Posterior cingulate gyrus (tissue), 11 donors: ENCODE measurements at places on chromosomes 16 and 17.

GRCh38 chr17:42286411-42287221 is 1.7 kb upstream of the STAT5A start:
- no peak for DNase-seq

GRCh38 chr17:56648321-56648720 is 54.8 kb downstream of the NOG start:
- no peak for DNase-seq

DNA sequence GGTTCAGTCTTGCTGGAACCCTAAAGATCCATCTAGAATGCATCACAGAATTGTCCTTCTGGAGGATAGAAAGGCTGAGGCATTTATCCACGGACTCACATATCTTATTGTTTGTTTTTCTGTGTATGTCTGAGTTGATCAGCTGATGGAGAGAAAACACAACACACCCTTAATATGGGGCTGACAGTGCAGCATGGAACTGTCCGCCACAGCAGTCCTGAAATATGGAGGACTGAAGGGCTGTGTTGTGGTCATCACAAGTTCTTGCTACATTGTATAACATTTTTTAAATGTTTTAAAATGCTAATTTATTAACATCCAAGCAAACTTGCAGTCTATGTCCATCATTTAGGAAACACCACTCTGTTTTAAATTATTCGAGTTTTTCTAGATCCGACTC is 448.9 kb upstream of the ERCC4 start:
- DNase-seq: no peak

- no peak for DNase-seq
These were observed 39.3 kb downstream of the MYO18A start for GRCh38 chr17:29140631-29141513.

DNA sequence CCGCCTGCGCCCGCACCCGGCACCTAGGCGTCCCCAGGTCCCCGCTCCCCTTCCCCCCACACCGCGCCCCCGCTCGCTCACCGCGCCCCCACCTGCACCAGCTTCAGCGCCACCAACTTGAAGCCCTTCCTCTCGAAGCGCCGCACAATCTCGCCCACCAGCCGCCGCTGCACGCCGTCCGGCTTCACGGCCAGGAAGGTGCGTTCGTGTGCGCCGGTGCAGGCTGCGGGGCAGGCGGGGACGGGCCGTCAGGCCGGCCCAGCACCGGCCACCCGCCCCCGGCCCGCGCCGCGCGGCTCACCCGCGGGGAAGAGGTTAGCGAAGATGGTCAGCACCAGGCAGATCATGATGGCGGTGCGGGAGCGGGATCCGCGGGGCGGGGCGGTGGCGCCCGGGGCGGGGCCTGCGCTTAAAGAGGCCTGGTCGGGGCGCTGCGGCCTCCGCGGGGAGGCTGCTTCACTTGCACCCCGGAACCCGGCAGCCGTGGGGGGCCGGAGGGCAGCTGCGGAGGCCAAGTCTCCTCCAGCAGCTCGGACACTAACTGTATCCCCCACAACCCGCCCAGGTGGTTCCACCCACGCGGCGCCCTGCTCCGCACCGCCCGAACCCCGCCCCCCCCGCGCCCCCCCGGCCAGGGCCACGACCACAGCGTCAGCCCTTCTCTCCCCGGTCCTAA is at the start of gene NME3:
NME3 (minus strand) TSS at position 356 of the 676 bp plus-strand sequence; CDS start at position 347, 9 bp downstream.
- peak; percentile 96 for DNase-seq

- DNase-seq: no peak
These were observed 6.2 kb upstream of the MYOCD start for GRCh38 chr17:12659500-12659899.

- no peak for DNase-seq
These were observed 2.5 kb downstream of the ADAT1 start for GRCh38 chr16:75620326-75621169.

DNA sequence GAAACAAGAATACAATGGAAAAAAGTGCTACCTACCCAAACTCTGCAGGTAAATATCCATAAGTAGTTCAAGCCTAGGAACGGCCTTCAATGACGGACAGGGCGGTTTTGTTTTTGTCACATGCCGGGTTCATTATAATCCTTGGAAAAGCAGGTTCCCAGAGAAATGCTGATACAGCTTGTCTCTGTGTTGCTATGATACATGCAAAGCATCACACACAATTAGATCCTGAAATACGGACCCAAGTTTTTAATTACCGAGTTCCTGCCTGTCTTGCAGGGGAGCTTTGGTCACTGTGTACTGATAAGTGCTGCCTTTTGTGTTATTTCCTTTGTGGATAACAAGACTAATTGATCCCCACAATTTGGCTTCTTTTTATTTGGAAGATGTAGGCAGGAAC is 217.4 kb downstream of the HAPSTR1 start:
- no peak for DNase-seq

DNA sequence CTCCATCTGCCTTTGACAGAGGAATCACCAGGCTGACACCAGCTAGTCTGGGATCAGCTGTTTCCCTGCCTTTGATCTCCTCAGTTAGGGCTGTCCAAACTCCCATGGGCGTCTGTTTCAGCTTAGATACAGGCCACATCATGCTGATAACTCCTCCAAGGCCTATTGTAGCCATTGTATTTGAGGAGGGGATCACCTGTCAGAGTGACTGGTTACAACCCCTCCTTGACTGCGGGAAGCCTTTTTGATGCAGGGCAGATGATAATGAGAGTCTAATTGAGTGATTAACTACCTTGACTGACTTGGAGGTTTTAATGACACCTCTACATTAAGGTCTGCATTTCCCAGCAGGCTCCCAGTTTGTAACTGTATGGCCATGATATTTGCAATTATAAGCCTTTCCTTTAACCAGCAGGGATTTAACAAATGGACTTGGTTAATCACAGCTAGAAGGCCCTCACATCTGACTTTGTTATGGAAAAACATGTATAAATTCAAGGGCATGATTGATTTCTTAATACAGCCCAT is 863.5 kb downstream of the KCNJ2 start:
- no peak for DNase-seq

GRCh38 chr16:66653581-66654350 is 42.8 kb downstream of the CMTM4 start:
- no peak for DNase-seq

DNA sequence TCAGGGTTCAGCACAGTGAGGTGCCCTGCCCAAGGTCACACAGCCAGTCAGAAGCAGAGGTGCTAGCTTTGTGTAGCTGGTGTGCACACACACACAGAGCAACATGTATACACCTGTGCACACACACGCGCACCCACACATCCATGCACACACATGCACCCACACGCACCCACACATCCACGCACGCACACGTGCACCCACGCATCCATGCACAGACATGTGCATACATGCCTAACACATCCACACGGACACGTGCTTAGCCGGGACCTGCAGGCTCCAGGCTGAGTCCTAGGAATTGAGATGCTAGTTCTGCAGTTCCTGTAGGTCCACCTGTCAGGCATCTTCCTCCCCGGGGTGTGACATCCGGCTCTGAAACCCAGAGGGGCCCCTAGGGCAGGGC is 13.0 kb upstream of the DPEP1 start:
- DNase-seq: no peak

DNA sequence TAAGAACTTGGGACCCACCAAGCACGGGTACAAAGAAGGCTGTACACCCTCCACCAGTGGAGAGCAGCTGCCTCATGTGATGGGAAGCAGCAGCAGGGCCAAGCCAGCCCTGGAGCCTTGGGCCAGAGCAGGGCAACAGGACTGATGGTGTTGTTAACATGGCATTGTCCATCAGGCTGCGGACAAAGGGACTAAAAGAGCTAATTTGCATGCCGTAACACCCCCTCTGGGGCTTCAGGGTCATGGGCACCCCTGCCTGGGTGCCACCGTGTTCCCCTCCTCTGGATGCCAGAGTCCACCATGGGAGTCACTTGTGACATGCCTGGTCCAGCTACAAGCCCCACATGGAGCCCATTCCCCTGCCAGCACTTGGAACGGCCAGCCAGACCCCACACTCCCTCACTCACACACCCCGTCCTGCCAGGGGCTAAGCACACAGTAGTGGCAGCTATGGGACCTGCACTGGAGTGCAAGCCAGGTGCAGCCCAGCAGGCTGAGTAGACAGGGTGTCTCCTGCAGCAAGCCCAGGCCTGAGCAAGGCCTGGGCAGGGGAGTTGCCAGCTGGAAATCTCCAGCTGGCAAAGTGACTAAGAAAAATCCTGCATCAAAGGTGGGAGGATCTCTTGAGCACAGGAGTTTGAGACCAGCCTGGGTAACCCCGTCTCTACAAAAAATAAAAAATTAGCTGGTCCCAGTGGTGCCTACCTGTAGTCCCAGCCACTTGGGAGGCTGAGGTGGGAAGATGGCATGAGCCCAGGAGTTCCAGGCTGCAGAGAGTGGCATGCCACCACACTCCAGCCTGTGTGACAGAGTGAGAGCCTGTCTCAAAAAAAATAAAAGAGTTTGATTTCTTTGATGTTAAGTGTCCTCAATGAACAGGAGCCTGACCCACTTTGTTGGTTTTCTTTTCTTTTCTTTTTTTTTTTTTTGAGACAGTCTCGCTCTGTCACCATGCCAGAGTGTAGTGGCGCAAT is 33.7 kb downstream of the NOL11 start:
- DNase-seq: no peak

DNA sequence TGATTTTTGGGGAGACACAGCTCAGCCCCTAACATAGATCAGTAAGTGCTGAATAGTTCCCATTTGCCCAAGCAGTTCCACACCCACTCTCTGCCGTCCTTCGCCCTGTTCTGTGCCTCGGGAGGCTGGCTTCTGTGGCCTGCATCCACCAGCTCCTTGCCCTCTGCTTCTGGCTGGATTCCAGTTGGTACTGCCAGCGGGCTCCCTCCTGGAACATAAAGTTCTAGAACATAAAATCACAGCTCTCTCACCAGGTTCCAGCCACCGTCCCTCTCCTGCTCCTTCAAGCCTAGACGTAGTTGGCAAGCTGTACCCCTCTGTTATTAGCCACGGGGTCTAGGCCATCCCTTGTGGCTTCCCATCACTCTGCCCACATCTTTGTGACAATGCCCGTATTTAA is 3.9 kb upstream of the MRPS23 start:
- DNase-seq: no peak

DNA sequence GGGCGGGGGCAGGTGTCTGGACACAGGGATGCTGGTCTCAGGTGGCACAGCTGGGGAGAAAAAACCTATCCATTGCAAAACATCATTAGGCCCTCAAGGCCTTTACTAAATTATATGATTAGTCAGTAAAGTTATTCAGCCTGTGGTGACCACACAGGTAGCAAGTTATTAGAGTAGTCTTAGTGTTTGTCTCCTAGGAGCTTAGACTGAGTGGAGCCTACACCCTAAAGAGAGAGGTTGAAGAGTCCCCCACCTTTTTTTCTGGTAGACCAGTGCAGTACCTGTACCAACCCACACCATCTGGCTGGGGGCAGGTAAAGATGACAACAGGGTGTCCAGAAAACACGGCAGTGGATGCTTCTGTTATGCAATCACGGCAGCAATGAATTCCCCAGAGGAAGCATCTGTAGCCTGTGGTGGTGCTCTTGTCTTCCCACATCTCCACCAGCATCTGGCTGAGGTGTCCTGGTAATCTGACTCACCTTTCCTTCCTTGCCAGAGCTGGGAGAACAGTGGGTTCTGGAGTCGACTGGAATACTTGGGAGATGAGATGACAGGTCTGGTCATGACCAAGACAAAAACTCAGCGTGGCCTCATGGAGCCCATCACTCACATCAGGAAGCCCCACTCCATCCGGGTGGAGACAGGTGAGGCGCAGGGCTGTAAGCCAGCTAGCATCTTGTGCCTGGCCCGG is 11.0 kb downstream of the MYCBPAP start:
- no peak for DNase-seq

GRCh38 chr16:85279825-85280545 is 167.7 kb upstream of the CIBAR2 start:
- DNase-seq: no peak

- DNase-seq: no peak
These were observed 31.7 kb upstream of the STH start for GRCh38 chr17:45967378-45967777.

- peak; percentile 38 for DNase-seq
These were observed 40.5 kb downstream of the USP7 start for GRCh38 chr16:8923199-8923598.

DNA sequence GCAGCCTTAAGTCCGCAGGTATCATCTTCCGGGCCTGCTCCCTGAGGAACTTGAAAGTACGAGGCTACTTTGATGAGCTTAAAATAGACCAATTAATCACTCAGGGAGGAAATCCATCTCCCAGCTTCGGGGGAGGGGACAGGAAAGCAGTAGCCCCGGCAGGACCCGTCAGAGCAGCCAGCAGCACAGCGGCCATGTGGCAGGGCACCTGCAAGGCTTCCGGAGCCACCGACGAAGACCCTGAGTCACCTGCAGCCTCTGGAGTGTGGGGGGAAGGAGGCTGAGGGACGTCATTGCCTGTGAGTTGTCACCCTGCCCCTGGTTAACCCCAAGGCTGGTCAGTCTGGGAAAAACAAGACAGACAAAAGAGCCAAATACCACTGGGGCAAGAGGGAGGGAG is 4.4 kb upstream of the CYB561 start:
- peak; percentile 46 for DNase-seq

- no peak for DNase-seq
These were observed 686 bp upstream of the MTSS2 start for GRCh38 chr16:70686376-70687101.

GRCh38 chr16:65111306-65111705 is 10.6 kb downstream of the CDH11 start:
- no peak for DNase-seq

GRCh38 chr16:86389566-86390328 is 120.6 kb upstream of the FOXF1 start:
- peak; percentile 34 for DNase-seq

DNA sequence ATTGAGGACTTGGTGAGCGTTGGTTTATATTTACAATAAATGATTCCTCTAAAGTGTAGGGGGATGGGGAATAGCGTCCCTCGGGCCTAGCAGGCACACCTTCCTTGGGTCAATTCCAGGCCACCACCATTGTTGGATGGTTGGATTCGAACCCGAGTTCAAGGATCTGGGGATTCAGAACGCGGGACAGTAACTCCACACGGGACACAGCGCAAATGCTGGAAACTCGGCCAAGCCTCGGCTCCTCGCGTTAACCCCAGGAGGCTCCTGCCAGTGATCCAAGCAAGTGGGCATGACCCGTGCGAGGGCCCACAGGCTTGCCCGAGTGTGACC is 613 bp downstream of the B9D1 start:
- no peak for DNase-seq
